ENCODE measurements at places on chromosomes 1 and 21. TPM values are rescaled to one million over a fixed set of nuclear protein-coding genes. Genes with fewer than 3 reads are reported as not detected.

TSPEAR gene
- not detected for total RNA-seq

GRCh38 chr1:22739648-22740385 lies 29.2 kb downstream of the EPHB2 start:
- peak; percentile 82 for DNase-seq

DNA sequence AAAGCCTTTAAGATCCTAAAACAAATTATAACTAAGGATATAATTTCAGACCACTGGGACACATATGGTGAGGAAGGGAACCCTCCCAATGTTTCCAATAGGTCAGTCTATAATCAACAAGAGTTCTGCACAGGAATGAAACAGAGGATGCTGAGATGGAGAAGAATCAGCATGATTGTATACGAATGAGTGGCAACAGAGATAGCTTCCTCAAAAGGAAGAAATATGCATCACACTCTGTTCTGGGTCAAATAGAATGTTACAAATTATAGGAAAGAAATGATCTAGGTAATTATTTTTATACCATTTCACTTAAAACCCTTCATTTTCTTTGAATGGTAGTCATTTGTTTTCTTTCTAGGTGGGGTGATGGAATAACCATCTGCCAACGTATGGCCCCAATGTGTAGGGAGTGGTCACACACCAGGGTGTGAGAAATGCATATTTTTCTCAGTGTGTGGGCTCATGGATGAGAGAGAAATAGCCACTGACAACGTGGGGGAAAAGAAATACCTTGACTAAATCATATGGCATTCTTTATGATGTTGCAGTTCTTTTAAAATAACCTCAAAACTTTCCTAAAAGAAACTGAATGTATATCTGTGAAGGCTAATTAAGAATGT lies 104.6 kb upstream of the IVNS1ABP start:
- DNase-seq: no peak

GRCh38 chr21:32214654-32215305 lies 64.1 kb downstream of the MIS18A start:
- no peak for DNase-seq

DNA sequence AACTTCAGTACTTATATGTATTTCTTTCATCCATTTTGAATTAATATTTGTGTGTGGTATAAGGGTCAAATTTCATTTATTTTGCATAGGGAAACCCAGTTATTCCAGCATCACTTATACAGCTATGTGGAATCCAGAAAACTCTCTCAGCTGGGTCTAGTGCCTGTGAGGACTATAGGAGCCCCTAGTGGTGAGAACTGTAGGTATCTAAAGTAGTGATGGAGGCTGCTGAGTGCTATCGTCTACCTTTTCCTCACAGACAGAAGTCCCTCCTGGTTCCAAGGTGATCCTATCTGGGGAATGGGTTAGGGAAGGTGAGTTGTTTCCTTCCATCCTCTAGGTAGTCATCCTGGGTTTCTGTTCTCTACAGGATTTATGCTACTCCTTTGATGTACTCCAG lies 352.0 kb upstream of the C1orf87 start:
- no peak for DNase-seq

DNA sequence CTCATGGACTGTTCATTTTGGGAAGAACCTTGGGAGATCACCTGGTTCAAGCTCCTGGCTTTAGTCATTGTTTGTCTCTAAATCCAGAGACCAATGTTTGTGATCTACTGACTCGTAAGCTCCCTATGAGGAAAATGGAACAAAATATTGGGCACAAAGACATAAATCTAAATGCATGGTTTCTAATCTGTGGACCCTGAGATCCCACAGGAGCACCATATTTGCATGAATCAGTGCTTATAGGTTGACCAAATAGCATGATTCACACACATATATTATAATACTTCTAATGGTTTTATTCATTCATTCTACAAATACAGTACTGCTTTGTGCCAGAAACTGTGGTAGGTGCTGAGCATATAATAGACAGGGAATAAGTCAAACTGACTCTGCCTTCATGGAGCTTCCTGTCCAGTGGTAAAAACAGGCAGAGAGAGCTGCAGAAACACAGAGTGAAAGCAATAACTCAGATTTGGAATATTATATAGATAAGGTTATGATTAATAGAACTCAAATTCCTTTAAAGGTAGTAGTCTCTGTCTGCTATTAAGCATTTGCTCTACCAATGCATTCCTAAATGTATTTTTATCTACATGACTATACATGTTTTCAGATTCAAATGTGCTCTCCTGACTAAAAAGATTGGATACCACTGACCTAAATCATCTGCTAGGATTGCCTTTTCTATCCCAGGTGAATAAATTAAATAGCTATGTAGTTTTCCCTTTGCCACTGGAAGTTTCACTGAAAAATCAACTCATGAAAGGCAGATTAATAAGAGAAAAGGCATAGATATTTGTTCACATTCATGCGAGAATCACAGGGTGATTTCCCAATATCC lies 198.6 kb upstream of the CAMK1G start:
- no peak for DNase-seq

DNA sequence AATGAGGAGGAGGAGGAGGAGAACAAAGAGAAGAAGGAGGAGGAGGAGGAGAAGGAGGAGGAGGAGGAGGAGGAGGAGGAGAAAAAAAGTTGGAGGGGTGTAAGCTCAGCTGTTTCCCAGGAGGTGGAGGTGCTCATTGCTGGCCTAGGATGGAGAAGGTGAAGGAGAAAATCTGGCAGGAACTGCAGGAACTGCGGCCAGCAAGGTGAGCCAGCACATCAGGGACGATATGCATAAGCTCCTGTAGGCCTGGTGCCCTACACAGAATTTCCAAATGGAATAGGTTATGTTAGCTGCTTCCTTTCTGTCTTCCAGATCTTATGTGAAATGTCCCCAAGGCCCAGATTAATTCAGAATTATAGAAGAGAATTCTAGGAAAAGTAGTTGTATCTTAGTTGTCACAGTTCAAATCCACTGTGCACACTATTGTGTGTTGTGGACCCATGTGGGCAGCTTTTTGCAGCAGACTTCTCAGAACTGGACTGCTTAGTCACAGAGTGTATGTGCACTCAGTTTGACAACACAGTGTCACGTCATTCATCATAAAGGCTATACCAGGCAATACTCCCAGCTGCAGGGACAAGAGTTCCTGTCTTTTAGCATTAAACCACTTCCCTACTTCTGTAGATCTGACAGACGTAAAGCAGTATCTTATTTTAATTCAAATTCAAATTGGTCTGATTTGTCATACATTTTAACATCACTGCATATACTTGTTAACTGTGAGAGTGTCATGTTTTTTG lies 303.7 kb downstream of the HLX start:
- DNase-seq: no peak

DNA sequence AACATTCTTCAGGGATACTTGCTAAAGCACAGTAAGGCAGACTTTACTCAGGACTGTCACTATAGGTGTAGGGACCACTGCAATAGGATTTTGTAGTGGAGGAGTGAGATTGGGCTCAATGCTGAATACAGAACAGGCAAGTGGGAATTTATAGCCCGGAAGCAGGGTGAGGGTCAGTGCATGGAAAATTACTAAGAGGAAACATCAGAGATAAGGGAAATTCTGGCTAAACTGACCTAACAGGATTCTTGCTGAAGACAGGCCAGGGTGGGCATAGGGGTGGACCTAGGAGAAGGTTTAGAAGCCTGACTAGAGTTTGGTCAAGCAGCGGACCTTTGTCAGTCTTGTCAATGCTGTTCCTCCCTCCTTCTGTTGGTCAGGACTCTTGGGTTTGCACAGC lies 20.8 kb upstream of the ZNF362 start:
- no peak for DNase-seq

ASB17 gene
- total RNA-seq: not detected

DNA sequence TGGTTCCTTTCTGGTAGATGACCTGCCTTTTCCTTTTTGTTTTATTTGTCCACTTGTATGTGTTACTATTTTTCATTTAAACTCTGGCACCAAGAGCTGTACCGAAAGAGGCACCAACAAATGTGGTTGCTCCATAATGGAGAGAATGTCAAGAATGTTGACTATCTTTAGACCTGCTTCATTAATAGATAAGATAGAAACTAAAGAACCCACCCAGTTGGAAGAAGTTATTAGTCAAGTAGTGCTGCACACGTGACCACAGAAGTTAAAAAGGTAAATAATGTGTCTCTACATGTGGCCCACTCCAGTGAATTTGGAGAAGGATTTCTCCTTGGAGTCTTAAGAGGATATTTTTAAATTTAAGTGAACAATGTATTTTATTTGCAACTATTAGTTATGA lies 9.3 kb downstream of the ATP1A1 start:
- peak; percentile 27 for DNase-seq

DNA sequence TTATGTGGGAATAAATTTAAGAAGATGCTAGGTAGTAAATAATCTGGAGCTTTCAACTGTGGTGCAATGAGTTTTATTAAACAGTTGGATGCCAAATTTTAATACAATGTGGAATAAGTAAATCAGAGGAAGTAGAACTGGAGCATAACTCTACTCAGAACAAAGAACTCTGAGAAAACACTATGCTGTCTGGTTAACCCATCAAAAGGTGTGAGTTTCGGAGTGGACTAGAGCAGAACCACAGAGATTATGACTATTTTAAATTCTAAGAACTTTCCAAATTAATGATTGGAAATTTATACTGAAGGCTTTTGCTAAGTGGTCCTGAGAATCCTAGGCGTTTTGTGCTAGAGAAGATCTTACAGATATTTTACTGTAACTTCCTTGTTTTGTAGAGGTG lies 132.2 kb downstream of the NTMT2 start:
- DNase-seq: no peak

CATSPERE gene
- 0.25 TPM for total RNA-seq

OR2L5 gene
- total RNA-seq: not detected

DNA sequence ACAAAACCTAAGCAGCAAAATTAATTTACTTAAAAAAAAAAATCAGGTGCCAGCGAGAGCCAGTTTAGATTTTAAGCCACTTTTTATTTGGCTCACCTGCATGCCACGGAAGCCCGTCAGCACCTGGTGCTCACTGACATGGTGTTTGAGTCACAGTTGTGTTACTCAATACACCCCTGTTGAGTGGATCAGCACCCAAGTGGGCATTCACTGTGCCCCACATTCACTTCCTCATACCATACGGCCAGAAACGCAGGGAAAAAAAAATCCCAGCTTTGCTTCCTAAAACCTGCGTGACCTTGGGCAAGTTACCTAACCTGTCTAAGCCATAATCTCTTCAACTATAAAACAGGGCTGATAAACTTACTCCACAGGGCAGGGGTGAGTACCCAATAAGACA lies 42.8 kb upstream of the SIM2 start:
- no peak for DNase-seq

GRCh38 chr1:152048416-152049009 lies 11.7 kb upstream of the S100A11 start:
- DNase-seq: peak; percentile 95

- peak; percentile 83 for DNase-seq
Measured at GRCh38 chr1:42962641-42963377, 4.1 kb upstream of the SLC2A1 start.

APCS gene
- not detected for total RNA-seq

GRCh38 chr1:31510853-31511789 lies 65.2 kb upstream of the TINAGL1 start:
- no peak for DNase-seq

SMG7 gene
- total RNA-seq: 31.7 TPM

HS2ST1 gene
- 18.5 TPM for total RNA-seq

TACSTD2 gene
- total RNA-seq: not detected

DNA sequence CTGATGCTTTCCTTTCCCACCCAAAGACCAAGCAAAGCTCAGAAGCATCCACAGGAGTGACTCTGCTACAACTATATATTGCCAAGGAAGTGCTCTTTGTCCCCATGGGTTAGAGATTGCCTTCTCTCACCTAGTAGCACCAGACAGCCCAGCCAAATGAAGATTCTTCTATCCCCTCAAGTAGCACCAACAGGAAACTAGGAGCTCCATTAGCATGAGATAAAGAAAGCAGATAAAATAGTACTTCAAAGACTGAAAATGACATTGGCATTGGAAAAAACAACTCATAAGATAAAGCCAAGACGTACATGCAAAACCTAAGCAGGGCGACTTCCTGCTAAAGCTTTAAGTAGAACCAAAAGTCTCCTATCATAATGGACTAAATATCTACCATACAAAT lies 871.5 kb downstream of the AMY1C start:
- no peak for DNase-seq

GRCh38 chr1:213686983-213687382 lies 300.8 kb upstream of the PROX1 start:
- no peak for DNase-seq

- peak; percentile 65 for DNase-seq
Measured at GRCh38 chr1:180309338-180309737, 79.3 kb downstream of the LHX4 start.

GRCh38 chr1:116024626-116025025 lies 48.3 kb downstream of the SLC22A15 start:
- no peak for DNase-seq

OPRD1 gene
- total RNA-seq: not detected

HSD3B2 gene
- total RNA-seq: not detected

PCSK9 gene
- 1.7 TPM for total RNA-seq

NTPCR gene
- 67.2 TPM for total RNA-seq

DNA sequence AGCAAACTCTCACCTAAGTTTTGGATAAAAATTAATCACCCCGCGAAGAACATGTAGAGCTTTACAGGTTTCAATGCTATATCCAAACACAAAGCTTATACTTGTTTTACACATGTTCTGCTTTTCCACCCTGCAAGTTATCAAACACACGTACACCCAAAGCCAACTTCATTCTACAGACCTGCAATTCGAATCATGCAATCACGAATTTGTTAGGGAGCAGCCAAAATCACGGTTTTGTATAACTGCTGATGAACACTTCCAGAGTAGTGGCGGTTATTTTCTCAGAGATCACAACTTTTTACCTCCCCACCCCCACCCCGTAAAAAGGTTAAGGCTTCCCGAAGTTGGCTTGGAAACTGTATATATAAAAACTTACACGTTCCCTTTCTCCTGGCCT lies 1.4 kb downstream of the HMGN1 start:
- no peak for DNase-seq

GRCh38 chr1:46553506-46553905 lies 2.1 kb upstream of the KNCN start:
- no peak for DNase-seq

DNA sequence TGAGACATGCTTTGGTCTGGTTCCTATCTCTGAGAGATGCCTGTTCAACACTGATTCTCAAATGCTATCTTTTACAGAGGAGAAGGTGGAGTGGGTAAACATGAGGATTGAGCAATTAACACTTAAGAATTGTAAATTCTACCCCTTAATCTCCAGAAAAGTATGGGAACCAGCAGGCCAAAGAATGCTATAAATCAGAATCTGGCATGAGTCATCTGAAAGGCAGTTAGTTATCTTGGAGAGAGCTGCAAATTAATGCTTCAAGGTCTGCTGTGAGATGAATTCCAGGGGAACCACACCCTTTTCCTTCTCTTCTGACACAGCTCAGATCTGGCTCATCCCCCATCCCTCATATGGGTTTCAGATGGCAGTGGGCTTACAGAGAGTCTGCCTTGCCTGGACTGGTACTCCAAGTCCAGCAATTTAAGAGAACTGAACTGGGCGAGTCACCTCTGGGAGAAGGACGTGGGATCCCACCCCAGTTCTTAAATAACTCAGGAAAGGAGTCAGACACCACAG lies 5.2 kb downstream of the S100A10 start:
- peak; percentile 96 for DNase-seq

- DNase-seq: no peak
Measured at GRCh38 chr1:177983077-177983476, 13.2 kb upstream of the SEC16B start.
